HL-60 (cell line): ENCODE measurements at places on chromosomes 3 and 15.

- DNase-seq, result no peak
Observed at GRCh38 chr3:99817047-99817436, 620 bp upstream of the CMSS1 start.

DNA sequence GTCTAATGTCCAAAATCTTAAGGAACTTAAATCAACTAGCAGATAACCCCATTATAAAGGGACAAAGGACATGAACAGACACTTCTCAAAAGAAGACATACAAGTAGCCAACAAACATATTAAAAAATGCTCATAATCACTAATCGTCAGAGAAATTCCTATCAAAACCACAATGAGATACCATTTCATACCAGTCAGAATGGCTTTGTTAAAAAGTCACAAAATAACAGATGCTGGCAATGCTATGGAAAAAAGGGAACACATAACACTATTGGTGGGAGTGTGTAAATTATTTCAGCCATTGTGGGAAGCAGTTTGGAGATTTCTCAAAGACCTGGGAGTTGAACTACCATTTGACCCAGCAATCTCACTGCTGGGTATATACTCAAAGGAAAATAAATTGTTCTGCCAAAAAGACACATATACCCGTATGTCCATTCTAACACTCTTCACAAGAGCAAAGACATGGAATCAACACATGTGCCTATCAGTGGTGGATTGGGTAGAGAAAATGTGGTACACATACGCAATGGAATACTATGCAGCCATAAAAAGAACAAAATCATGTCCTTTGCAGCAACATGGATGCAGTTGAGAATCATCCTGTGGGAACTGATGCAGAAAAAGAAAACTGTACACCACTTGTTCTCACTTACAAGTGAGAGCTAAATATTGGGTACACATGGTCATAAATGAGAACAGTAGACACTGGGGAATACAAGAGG lies 78.5 kb downstream of the TCF12 start:
- DNase-seq, result no peak

DNA sequence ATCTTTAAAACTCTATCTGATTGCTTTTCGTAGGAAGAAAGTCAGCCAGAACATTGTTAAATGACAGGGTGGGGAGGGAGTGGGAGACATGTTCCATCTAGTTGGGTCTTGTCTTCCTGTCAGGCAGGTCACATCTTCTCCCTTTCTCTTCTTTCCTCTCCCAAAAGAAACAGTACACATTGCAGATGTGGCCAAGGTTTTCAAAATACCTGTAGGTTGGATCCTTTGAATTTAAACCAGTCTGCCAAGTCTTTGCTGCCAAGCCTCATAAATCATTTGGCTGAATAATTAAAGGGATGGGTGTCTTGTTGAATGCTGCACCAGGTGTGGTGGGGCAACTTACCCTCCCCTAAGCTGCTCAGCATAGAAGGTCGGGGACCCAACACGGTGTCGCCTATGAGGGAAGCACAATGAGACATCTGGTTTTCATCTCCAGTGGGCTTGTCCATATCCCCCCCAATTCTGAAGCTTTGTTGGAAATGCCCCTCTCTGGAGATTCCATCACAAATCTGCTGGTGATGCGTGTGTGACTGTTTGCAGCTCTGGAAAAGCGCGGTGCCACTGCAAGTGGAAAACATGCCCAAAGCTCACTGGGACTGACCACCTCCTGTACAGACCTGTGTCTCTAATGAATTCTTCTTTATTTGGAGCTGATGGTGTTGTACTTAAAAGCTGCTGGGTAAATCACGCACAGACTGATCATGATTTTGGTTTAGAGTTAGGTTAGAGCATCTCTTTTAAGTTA lies 112.6 kb downstream of the FILIP1L start:
- DNase-seq, result no peak

DNA sequence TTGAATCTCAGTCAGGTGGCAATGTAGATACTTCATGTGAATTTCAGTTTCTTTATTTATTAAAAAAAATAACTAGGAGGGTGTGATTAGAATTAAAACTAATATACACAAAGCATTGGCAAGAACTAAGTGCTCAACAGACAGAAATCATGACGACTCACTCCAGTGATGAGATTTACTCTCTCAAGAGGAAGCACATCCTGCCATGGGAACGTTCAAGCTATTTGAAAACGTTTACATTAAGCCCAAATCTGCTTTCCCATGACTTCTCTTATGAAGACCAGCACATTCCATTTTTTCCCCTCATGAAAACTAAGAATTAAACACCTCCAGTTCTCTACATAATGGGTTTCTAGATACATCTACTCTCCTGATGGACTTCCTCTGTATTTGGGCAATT lies 8.5 kb downstream of the WDR53 start:
- no peak for DNase-seq

- DNase-seq, result no peak
Observed at GRCh38 chr3:142259359-142259758, 34.0 kb upstream of the GK5 start.

DNA sequence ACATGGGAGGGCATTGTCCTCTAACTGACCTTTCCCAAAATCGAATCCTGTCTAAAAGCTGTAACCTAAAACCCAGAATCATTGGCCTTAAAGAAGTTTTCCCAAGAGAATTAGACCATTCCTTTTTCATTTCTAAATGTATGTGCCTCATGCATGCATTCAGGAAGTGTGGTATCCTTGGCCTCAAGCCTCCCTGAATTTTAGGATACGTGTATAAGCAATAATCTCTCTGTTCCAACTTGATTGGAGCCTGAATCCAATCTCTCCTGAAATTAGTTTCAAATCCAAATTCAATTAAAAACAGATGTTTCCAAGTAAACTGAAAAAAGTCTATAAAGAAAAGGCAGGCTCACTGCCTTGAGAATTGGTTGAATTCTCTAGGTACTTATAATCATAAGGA lies 86.0 kb upstream of the VEPH1 start:
- no peak for DNase-seq

- DNase-seq, result no peak
Observed at GRCh38 chr3:11480663-11481298, 162.9 kb downstream of the VGLL4 start.

DNA sequence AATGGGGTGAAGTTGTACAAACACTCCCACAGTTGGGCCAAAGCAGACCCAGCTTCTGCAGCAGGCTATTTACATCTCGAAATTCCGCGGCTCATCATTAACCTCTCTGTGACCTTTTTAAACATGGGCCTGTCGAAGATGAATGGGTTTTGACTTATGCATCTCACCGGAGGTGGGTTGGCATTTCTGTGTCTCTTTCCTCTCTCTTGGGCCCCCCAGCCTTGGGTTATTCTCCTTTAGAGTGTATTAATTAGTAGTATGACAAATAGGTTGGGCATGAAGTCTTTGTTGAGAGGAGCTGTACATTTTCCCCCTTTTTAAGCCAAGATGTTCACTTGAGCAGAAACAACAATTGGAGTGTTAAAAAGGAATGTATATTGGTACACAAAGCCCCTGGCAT lies 9.8 kb downstream of the SMAD6 start:
- DNase-seq, result no peak

GRCh38 chr3:190041333-190042041 lies 79.2 kb downstream of the P3H2 start:
- no peak for DNase-seq

GRCh38 chr3:76669322-76669721 lies 370.6 kb upstream of the ROBO2 start:
- DNase-seq, result no peak

DNA sequence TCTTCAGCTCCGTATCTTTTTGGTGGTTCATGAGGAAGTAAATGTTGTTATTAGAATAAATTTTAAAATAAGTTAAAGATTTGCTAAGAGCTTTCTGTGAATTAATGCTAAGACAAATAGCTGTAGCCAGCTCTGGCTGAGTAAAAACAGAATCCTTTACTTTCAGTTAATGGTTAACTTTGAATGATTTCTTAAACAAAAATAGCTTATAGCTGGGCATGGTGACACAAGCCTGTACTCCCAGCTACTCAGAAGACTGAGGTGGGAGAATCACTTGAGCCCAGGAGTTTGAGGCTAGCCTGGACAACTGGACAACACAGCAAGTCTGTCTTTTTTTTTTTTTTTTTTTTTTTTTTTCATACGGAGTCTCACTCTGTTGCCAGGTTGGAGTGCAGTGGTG lies 25.0 kb downstream of the TCAIM start:
- no peak for DNase-seq

GRCh38 chr3:79534727-79535126 lies 233.1 kb downstream of the ROBO1 start:
- DNase-seq, result no peak
